ENCODE measurements at places on chromosomes 4 and X. TPM values are rescaled to one million over a fixed set of nuclear protein-coding genes. Genes with fewer than 3 reads are reported as not detected.

The APOOL gene
- total RNA-seq = 16.5 TPM

The GAGE12H gene
- not detected for total RNA-seq

The CD38 gene
- 0.05 TPM for total RNA-seq

DNA sequence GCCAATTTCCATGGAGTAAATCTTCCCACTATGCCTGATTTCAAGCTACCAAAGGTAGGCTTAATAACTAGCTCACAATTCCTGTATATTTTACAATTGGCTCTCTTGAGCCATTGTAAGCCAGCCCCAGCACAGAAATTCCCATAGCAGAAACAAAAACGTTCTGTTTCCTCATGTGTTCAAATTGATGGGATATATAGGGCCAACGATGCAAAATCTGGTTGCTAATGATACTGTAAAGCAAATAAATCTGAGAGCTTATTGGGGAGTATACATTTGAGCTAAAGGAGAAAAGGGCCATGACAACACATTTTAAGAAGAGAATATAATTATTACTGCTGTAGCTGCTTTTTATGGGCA lies 267.1 kb upstream of the FTHL17 start:
- no peak overlapping the region for H3K4me3 ChIP-seq
- no peaks in the 10 kb centered on the region for H3K36me3 ChIP-seq
- H3K27me3 ChIP-seq = no peaks in the 10 kb centered on the region
- DNase-seq = no peak

- no peaks in the 10 kb centered on the region for H3K36me3 ChIP-seq
- H3K27ac ChIP-seq = no peak overlapping the region
- no peaks in the 10 kb centered on the region for H3K27me3 ChIP-seq
- H3K4me3 ChIP-seq = no peak overlapping the region
Observed at GRCh38 chr4:140070366-140070765, 83.6 kb downstream of the MAML3 start.

DNA sequence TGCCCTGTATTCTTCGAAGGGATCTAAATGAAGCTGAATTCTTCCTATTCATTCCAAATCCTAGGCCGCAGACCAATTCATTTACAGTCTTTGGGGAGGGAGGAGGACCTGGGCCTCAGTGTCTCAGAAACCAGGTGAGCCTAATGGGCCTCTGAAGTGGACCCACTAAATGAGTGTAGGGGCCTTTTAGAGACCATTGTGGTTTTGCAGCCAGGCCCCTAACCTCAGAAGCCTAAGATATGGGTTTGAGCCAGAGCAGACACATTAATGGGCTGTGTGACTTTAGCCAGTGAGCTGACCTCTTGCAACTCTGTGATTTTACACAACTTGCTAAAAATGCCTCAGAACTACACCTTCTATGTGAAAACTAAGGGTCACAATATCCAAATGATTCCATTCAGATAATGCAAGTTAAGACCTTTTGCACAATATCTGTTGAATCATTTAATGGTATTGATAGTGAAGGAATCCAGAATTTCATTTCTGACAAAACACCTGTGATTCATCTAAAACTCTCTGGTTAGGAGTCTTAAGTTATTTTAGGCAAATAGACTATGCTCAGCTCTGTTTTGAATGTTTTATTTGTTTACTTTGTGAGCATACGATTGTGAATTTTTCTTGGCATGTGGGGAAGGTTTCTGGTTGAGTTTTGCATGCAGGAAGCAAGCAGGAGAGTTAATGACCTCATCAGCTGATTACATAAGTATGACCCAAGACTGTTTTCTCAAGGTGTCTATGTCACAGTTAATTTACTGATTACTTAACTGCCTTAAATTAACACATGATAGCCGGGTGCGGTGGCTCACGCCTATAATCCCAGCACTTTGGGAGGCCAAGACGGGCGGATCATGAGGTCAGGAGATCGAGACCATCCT lies 75.0 kb downstream of the EVC start:
- H3K27ac ChIP-seq = no peak overlapping the region
- no peak for DNase-seq
- H3K4me3 ChIP-seq = no peak overlapping the region
- no peaks in the 10 kb centered on the region for H3K27me3 ChIP-seq
- no peaks in the 10 kb centered on the region for H3K4me1 ChIP-seq

- H3K27ac ChIP-seq = no peak overlapping the region
- no peak for DNase-seq
- no peaks in the 10 kb centered on the region for H3K36me3 ChIP-seq
- no peaks in the 10 kb centered on the region for H3K27me3 ChIP-seq
Observed at GRCh38 chr4:64780664-64781063, 371.4 kb upstream of the TECRL start.

Data from SJSA1 (cell line).